ENCODE measurements at places on chromosomes 1 and 21.

GRCh38 chr1:241592273-241592958 lies 47.8 kb downstream of the CHML start:
- no peak for DNase-seq

DNA sequence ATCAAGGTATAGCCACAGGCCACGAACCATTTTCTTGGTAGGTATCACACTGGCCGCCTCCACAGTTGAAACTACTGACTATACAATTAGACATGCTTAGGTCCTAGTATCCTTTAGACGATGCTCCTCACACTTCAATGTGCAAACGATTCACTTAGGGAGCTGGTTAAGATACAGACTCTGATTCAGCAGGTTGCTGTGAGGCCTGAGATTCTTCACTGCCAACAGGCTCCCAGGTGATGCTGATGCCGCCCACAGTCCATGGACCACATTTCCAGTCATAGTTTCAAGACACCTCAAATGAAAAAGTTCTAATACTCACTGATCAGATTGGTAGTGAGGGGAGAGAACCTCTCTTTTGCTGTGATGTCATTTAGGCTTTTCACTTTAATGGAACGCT lies 6.8 kb downstream of the ATP5PO start:
- no peak for DNase-seq

GRCh38 chr1:244820131-244820530 lies 15.3 kb upstream of the COX20 start:
- DNase-seq: no peak

DNA sequence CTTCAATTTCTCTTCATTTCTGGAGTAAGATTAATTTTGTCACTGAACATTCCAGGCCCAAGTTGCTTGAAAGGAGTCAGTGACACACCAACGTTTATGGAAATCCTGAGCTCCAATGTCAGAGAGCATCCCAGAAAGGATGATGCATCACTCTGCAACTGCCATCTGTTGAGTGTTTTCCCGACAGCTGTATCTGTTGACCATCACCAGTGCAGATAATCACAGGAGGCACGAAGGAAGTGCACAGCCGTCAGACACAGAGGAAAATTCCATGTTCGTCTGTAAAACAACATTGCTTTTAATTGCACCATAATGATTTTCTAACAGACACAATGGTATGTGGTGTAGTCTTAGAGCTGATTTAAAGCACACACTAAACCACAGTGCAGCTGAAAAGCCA lies 376.7 kb upstream of the ADGRL2 start:
- DNase-seq: no peak

GRCh38 chr1:163296504-163297263 lies 25.1 kb upstream of the NUF2 start:
- no peak for DNase-seq

GRCh38 chr1:178150610-178151009 lies 56.7 kb downstream of the RASAL2 start:
- DNase-seq: no peak

Data from muscle of arm (tissue), 14 donors.